ENCODE measurements at places on chromosomes 2 and 18.
A peak's percentile ranks its signal among the peaks of the same experiment; 100 is the strongest.

DNA sequence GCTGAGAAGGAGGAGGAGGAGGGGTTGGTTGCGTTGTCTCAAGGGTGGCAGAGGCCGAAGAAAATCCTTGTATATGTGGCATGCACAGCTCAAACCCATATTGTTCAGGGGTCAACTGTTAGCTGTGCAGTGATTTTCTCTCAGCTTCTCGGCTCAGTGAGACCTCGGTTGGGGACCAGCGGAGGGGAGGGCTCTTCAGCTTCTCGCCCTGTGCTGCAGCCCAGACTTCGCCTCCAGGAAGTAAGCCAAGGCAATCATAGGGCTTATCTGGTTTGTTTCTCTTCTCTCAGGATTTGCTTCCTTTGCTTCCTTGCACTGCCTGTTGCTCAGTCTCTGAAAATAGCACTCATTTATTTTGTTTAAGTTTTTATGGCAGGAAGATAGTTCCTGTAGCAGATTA lies 85.5 kb downstream of the SOWAHC start:
- no peak for DNase-seq

DNA sequence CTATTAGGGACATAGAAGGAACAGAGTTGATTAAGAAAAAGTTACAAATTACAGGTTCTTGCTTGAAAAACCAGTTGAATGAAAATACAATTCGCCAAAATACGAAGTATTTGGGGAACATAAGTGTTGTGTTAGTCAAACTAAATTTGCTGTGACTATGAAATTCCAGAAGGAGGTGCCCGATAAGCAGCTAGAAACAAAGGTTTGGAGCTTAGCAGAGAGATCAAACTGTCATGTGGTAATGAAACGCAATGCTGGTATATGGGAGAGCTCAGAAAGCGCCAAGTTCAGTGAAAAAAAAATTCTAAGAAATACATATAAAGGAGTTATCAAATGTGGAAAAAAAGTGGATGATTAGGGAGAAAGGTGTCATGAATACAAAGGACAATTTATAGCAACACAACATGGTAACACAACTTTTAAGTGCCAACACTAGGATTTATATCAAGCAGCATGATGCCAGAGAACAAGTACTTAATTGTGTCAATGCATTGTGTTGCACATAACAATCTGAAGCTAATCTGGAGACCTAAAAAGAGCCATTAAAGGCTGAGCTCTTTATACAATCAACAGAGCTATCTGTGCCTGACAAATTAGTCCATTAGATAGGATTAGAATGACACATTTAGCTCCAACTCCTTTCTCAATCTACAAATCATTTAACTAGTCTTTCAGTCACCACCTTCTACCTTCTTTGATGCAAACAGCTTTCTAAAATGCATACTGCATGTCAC lies 31.2 kb downstream of the SMAD2 start:
- no peak for DNase-seq

- no peak for DNase-seq
These were observed 70.1 kb downstream of the NRP2 start for GRCh38 chr2:205752296-205752820.

DNA sequence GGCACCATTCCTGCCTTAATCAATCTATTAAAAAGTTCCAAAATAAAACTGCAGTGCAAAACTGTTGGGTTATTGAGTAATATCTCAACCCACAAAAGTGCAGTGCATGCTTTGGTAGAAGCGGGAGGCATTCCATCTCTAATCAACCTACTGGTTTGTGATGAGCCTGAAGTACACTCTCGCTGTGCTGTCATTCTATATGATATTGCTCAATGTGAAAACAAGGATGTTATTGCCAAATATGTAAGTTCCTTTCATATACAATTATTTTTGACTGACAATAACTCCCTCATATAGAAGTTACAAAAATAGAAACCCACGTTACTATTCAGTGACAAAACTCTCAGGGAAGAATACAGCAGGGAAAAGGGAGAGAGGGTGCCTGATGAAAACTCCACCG lies 43.0 kb downstream of the OSGEPL1 start:
- no peak for DNase-seq

DNA sequence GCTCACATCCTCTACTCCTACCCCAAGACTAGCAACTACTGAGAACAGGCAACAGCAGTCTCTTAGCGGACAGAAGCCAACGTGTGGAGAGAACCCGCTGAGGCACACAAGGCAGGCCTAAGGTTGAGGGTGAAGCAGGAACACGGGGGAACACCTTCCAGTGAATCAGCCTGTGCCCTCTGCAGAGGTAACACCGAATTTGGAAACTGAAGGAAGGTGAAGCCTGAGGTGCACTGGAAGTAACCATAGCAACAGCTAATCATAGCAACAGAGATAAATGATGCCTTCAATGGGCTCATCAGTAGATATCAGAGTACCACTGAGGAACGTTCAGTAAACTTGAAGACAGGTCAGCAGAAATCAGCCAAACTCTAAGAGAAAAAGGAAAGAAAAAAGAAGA lies 43.3 kb downstream of the OSBPL1A start:
- no peak for DNase-seq

- DNase-seq, result peak; percentile 79
These were observed 79.0 kb downstream of the TTC21B start for GRCh38 chr2:165874445-165875039.

DNA sequence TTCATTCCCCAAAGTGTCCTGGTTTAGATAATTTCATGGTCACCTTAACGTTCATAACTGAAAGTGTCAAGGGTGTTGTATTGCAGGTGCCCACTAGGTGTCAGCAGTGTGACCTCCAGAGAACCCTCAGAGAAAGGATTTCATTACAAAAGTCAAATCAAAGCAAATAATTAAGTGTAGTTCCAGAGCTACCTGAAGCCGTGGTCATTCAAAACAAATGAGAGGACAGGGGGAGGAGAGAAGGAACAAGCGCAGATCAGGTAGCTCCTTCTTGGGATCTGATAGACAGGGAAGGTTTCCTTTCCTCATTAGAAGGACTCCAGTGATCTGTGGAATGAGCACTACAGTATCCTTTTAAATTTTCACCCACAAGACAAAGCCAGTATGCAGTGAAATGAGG lies at the start of gene SLC9A4:
Gene SLC9A4, plus strand, starts transcription at position 207 of the 400 bp plus-strand sequence. CDS start 534 bp downstream, outside the sequence.
- peak; percentile 41 for DNase-seq

DNA sequence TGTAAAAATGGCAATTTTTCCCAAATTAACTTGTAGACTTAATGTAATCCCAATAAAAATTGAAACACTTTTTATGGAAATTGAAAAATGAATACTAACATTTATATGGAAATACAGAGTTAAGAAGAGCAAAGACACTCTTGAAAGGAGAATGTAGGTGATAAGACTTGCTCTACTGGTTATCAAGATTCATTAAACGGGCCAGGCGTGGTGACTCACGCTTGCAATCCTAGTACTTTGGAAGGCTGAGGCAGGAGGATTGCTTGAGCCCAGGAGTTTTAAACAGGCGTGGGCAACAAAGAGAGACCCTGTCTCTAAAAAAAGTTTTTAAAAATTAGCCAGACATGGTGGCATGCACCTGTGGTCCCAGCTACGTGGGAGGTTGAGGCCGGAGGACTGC lies 29.5 kb upstream of the ZNF396 start:
- DNase-seq, result no peak

Measured in RKO (cell line).